ENCODE measurements at places on chromosomes 16 and 17. TPM values are rescaled to one million over a fixed set of nuclear protein-coding genes. Genes with fewer than 3 reads are reported as not detected.

Gene TP53TG3D
- polyA plus RNA-seq, result 0.17 TPM

Gene SMTNL2
- polyA plus RNA-seq, result 29.2 TPM

Gene KRTAP3-2
- not detected for polyA plus RNA-seq

Gene FBXW10
- polyA plus RNA-seq, result 1.0 TPM

Gene ESRP2
- polyA plus RNA-seq, result 44.8 TPM

Gene PLLP
- 7.5 TPM for polyA plus RNA-seq

Gene RAMP2
- 188 TPM for polyA plus RNA-seq

Gene CETP
- polyA plus RNA-seq, result 12.3 TPM

Gene CTRB1
- polyA plus RNA-seq, result 0.12 TPM

Gene CLEC18A
- polyA plus RNA-seq, result 0.96 TPM

Gene PRR11
- 22.8 TPM for polyA plus RNA-seq

Gene CCL5
- 4.4 TPM for polyA plus RNA-seq

Gene PRRT2
- 11.4 TPM for polyA plus RNA-seq

Gene CDH5
- polyA plus RNA-seq, result 145 TPM

Gene PDXDC1
- 85.8 TPM for polyA plus RNA-seq

Gene GRB2
- polyA plus RNA-seq, result 75.3 TPM

Gene PRSS53
- polyA plus RNA-seq, result 1.6 TPM

Gene C16orf54
- 0.58 TPM for polyA plus RNA-seq

Gene DPEP1
- polyA plus RNA-seq, result 6.6 TPM

Gene VASN
- polyA plus RNA-seq, result 24.3 TPM

Measured in right lung (tissue), 10 donors.